Left renal pelvis (tissue), 4 donors: ENCODE measurements at places on chromosomes 16 and 17.

DNA sequence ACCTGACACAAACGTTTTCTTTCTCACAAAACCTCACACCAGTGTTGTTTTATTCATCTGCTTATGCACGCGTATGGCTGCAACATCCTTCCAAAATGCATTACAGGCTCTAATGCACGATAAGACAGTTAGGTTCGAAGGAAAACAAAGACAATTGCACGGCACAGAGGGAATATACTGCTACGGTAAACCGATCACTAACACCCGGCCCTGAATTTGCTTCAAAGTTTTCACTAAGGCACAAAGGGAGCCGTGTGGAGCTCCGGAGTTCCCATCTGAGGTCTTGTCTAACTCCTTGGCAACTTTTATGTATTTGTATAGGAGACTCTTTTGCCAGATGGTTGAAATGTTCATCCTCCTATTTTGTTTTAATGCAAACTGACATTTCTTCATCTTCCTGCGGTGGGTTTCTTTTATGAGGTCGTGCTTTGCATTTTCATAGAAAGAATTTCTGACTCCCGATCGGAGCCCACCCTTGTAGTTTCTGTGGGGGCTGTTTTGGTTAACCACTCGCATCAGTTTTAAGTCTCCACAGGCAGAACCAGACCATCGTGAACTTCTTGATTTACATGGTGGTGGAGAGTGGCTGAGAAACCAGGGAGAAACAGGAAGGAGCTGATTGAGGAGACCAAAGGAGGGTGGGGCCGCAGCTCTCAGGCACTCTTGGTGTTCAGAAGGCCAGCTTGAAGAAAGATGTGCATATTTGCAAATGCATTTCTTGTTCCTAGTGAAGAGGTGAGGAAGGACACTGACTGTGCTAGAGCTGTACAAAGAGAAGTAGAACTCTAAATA lies 516.8 kb downstream of the MAF start:
- DNase-seq, result no peak

- DNase-seq, result no peak
These were observed 389.9 kb downstream of the UTP18 start for GRCh38 chr17:51650202-51650601.

DNA sequence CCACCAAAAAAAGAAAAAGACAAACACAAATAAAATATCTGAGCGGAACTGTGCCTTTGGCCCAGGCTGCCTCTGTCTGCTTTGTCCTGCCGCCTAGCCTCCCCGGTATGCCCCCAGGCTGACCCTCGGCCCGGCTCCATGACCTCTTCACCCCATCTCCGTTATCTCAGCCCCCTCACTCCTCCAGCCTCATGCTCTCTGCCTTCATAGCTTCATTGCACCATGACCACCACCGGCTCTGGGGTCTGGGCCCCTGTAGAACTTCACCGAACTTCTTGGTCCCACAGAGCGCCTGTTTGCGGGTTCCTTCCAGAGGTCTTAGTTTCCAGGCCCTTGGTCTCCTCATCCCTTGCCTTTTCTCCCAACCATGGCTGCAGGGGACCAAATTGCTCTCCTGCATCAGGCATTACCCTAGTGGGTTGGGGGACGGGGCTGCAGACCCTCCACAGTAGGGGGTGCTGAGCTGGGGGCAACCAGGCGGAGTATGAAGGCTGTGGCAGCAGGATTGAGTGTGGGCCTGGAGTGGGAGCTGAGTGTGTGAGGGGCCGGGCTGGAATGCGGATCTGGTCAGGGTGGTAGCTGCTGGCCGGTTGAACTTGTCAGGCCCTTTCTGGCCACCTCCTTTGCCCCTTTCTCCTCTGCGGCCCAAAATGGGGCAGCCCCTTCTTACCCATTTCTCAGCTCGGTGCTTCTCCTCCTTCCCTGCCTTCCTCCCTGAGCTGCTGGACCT lies 6.9 kb downstream of the HIRIP3 start:
- no peak for DNase-seq

DNA sequence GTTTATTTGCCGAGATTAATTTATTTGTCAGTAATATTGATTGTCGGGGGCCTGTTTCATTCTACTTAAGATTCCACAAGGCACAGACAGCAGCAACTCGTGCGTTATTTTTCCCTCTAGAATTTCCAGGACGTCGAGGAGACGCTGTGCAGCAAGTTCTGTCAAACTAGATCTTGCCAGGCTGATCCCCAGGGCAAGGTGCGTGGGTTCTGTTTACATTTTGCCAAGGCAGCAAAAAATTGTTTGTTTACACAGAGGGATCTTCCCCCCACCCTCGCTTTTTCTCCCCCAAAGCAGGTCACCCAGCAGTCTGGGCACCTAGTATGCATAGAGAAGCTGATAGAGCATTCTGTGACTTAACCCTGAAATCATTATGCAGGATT lies 111.4 kb downstream of the IRX3 start:
- DNase-seq, result no peak
